CD4-positive, alpha-beta memory T cell (primary cell): ENCODE measurements at places on chromosomes 6 and 20. TPM values are rescaled to one million over a fixed set of nuclear protein-coding genes. Genes with fewer than 3 reads are reported as not detected.

Gene VWA7
- 1.00 TPM for polyA plus RNA-seq

DNA sequence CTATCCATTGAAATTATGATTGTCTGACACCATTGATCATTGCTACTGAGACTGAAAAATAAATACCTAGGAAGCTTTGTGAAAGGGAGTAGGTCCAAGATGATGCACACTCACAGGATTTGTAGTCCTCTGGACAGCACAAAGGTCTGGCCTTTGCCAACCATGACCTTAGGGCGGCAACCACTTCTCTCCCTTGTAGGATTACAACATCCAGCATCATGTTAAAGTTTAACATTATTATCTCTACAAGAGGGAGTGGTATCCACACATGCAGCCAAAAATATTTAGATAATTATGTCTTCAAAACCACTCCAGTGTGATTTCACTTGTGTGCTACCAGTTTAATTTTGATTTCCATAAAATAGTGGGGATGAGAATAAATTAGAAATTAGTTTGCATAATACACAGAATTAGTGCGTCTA is 51.1 kb upstream of the NHSL1 start:
- no peak for DNase-seq

- no peak for DNase-seq
Observed at GRCh38 chr6:40555092-40555491, 32.1 kb downstream of the LRFN2 start.

Gene TAGAP
- polyA plus RNA-seq, result 215 TPM
